Activated CD8-positive, alpha-beta T cell treated with anti-CD3 and anti-CD28 coated beads for 36 hours (primary cell): ENCODE measurements at places on chromosomes 3 and 15.

- no peak for DNase-seq
These were observed 595.4 kb downstream of the CADM2 start for GRCh38 chr3:85554153-85554552.

- no peak for DNase-seq
These were observed 26.3 kb downstream of the TMEM44 start for GRCh38 chr3:194606941-194607340.

DNA sequence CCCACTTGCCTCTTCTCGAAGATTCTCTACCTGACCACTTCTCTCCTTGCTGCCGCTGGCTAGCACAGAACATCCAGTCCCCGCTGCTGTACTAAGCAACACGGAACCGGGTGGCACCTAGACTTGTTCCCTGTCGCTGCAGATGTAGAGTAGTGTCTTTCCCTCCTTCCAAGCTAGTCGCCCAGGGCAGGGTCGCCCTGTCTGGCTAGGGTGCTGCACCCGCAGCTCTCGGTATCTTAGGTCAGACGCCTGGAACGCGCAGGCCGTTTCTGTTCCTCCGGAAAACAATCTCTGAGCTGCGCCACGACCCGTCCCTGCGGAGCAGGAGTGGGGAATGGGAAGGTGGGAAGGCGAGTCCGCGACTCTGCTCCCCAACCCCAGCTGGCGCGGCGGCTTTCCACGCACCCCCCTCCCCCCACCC lies 758 bp upstream of the SNX33 start:
- no peak for DNase-seq

GRCh38 chr15:78850941-78851755 lies 21.5 kb upstream of the MORF4L1 start:
- DNase-seq, result no peak

- DNase-seq, result no peak
These were observed 56.4 kb downstream of the EFHB start for GRCh38 chr3:19877656-19878055.

- DNase-seq, result no peak
These were observed 51.7 kb downstream of the CNTN3 start for GRCh38 chr3:74562558-74563269.

DNA sequence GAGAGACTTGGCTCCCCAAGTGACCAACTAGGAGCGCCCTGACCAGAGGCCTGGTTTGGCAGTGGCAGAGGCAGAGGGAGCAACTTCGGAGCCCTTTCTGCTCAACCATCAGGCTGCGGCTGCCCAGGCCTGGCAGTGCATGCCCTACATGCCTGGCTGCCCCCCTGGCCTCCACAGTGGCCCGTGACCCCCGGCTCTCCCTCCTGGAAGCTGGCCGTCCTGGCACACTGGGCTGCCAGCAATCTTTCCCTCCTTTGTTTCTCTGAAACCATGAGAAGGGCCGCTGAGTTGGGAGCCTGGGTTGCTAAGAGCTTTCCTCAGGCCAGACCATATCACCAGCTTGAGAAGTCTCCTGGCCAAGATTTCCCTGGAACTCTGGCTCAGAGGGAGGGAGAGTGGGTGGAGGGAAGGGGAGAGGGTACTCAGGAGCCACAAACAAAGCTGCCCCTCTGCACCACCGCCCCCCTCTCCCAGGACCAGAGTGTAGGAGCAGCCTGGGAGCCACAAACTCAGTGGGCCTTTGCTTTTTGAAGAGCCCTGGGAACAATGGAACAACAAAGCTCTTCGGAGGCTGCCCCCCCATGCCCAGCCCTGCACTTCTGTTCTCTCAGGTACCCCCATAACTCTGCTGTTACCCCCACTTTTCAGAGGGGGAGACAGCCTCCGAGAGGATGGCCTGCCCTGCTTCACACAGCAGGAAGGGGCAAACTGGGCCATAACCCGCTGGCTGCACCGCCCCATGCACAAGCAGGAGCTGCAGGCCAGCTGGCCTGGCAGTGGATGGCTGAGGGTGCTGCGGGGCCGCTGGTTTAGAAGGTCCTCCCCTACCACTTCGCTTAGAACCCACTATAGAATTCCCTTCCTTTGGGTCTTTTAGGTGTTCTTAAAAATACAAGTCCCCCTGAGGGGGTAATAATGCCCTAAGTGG lies 11.3 kb downstream of the CORO2B start:
- DNase-seq, result no peak

DNA sequence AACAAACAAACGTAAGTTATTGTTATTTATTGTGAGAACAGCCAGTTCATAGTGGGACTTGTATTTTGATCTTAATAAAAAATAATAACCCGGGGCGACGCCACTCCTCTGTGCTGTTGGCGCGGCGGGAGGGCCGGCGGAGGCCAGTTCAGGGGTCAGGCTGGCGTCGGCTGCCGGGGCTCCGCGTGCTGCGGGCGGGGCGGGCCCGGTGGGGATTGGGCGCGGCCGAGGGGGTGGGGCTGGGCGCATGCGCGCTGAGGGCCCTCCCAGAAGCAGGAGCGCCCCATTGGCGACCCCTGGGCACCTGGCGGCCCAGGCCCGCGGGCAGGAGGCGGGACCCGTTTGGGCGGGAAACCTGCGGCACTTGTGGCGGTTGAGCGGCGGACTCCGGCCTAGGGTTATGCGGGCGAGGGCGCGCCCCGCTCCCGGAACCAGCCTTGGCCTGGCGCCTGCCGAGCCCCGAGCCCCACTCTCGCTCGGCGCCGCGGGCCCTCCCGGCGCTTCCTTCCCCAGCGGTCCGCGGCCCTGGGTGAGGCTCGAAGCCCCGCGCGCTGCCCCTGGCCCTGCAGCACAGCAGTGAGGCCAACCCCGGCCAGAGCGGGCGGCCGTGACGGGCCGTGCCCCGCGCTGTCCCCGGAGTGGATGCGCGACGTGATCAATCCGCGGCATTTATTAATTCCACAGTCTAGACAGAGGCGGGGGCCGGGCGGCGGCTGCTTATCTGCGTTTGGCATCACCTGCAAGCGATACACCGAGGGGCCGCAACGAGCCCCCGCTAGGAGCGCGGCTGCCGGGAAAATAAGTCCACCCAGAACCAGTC lies 6.0 kb downstream of the ISL2 start:
- DNase-seq, result no peak

DNA sequence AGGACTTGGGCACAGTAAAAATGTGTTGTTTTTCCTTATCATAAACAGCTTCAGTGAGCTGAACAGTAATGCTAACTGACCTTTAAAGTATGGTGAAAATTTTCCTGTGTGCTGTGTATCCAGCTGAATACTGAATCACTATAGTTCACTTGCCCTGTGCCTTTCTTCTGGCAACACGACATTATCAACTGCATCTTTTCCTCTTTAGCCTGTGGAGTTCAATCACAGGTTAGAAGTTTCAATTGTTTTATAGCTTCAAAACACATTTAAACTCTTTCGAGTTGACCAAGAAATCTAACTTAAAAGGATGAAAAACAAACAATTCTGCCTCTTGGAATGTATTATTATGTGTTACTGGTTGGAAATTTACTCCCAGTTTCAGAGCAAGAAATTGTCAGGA lies 1120.7 kb upstream of the ALCAM start:
- no peak for DNase-seq

GRCh38 chr3:38587548-38588131 lies 61.8 kb downstream of the SCN5A start:
- DNase-seq, result no peak

DNA sequence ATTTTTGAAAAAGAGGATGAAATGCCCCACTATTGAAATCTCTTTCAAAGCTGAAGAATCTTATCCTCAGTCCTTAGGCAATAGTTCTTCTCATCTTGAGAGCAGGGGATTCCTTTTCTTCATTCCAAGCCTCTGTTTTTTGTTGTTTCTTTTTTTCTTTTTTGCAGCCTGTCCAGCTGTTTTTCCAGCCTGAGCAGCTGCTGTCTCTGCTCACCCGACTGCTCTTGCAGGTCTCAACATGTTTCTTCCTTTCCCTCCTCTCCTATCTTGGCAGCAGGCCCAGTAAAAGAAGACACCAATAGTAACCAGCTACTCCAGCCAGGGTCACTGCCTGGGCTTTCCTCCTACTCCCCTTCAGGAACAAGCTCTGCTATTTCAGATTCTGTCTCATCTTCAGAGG lies 23.8 kb downstream of the MEX3B start:
- no peak for DNase-seq

DNA sequence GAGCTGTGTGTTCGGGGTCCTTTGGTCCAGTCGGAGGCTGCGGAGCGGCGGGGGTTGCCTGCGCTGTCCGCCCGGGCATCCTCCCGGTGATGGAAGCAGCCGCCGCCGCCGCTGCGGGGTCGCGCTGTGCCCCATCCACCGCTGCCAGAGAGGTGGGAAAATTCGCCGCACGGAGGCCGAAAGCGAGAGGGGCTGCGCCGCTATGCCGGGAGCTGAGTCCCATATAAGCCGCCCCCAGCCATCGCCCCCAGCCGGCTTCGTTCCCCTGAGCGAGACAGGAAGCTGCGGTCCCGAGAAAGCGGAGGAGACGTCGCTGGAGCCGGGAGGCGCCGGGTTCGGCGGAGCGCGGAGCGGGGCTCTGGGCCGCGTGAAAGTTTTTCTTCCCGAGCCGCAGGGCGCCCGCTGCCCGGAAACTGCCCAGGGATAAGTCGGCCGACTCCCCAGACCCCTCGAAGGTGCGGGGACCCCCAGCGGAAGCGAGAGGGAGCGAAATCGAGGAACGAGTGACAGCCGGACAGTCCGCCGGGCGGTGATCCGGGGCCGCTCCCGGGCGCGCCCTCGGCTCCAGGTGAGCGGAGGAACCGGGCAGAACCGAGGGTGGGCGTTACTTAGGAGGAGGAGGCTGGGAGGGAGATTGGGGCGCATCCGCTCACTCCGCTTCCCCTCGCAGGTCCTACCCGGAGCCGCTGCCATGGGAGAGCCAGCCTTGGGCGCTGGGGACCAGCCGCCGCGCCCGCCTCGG lies 574 bp downstream of the CHST2 start:
- DNase-seq, result peak; percentile 59

GRCh38 chr3:195040773-195041520 lies 230.0 kb downstream of the XXYLT1 start:
- DNase-seq, result no peak

- DNase-seq, result no peak
These were observed 21.4 kb upstream of the SRP14 start for GRCh38 chr15:40060236-40060961.

GRCh38 chr3:139534455-139534812 lies 5.1 kb downstream of the RBP1 start:
- DNase-seq, result no peak

- DNase-seq, result peak; percentile 95
These were observed 24.6 kb downstream of the RUBCN start for GRCh38 chr3:197711973-197712707.

DNA sequence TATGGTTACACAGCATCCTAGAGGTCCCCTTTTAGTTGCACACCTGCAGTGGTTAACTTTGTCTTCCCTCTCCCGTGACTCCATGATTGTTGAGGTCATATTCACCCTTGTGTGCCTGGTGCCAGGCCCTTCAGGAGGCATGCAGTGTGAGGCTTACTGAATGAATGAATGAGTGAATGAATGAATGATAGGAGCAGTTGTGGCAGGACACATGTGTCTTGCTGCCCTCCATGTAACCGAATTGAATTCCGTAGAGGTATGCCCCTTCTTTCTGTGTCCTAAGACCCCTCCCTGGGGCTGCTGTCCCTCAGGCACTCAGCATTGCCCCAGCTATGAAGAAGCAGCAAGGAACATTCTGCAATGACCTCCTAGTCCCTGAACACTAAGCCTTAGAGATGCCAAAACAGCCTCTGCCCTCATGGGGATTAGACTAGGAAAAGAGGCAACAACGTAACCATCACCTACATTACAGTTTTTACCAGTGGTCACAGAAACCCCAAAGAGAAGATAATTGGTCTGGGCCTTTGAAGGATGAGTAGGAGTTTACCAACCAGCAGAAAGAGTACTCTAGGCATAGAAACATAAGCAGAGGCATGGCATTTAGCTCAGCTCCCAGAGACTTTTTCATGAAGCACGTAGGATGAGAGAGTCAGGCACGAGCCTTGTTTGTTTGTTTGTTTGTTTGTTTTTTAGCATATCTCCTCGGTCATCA lies 22.5 kb upstream of the CPNE9 start:
- no peak for DNase-seq

DNA sequence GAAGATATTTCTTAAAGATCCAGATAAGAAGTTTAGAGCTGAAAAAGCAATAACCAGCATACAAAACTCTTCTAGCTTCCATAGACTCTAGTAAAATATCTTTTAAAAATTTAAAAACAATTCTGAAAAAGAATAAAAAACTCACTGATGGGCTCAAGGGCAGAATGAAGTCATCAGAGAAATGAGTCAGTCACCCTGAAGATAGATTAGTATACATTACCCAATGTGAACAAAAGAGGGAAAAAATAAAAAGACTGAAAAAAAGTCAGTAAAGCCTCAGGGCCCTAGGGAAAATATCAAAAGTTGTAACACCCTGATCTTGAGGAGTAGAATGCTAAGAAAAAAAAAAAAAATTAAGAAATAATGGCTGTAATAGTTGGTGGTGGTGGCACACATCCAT lies 11.4 kb downstream of the DET1 start:
- DNase-seq, result no peak

- no peak for DNase-seq
These were observed 7.6 kb downstream of the MAN2A2 start for GRCh38 chr15:90910441-90911301.

DNA sequence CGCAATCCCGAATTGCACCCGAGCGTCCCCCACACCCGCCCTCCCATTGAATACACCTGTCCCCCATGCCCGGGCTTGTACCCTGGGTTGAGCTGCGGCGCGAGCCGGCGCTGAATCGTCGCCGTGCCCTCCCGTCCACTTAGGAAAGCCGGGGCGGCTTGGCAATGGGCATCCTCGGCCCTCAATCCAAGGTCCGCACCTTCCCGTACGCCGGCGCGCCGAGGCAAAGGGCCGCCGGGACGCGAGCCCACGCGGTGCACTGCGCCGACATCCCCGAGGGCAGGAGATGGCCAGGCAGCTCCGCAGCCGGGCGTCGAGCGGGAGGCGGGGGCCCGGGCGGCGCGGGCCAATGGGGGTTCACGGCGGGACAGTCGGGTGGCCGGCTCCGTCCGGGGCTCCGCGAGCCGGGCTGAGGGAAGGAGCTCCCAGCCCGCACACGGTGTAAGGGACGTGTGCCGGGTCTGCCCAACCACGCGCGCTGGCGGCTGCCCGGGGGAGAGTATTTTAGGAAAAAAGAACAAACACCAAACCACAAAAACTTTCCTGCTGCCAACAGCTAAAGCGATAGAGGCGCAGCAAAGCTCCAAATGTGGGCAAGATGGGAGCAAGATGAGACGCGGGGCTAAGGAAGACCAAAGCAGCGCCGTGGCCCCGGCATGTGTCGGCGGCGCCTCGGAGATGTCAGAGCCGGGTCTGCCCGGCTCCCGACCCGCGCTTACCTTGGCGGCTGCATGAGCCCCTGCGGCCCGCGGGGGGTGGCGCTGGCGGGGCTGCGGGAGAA lies 621 bp downstream of the RGMA start:
- DNase-seq, result peak; percentile 33

- DNase-seq, result no peak
These were observed 191.8 kb downstream of the SEMA6D start for GRCh38 chr15:47908950-47909670.
